Spinal cord (tissue), 10 donors: ENCODE measurements at places on chromosomes 13 and 19. TPM values are rescaled to one million over a fixed set of nuclear protein-coding genes. Genes with fewer than 3 reads are reported as not detected.

DACH1 gene
- total RNA-seq: 9.9 TPM

PLVAP gene
- total RNA-seq: 22.3 TPM

KLK8 gene
- total RNA-seq: 1.4 TPM

ZNF723 gene
- total RNA-seq: not detected

TOMM40 gene
- 34.5 TPM for total RNA-seq

LILRA6 gene
- total RNA-seq: 0.33 TPM

GRCh38 chr19:18713550-18714117, 30.2 kb downstream of the CRTC1 start:
- no peak for DNase-seq

GRCh38 chr13:23722726-23723453, 152.7 kb downstream of the TNFRSF19 start:
- DNase-seq: no peak

- peak; percentile 33 for DNase-seq
Observed at GRCh38 chr13:106918557-106918860, 350.6 kb upstream of the ARGLU1 start.

DNA sequence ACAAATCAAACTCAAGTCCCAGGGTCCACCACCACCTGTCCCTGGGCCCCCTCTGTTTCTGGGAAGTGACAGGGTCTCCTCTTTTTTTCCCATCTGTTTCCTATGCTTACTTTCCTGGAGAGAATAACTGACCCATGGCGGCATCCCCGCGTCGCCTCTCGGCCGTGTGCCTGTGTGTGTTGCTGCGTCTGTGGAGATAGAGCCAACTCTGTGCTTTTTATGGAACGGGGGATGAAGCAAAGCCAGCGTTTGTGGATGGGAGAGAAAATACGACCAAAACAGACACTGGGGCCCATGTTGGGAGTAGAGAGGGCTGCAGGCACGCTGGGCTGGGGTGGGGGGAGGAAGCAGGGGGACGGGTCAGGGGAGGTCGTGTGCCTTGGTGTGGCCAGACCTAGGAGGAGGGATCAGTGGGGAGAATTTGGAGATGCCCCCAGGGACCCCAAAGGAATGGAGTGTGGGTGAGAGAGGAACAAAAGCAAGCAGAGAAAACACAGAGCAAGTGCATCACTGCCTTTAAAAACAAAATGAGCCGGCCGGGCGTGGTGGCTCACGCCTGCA, 16.6 kb downstream of the PLK5 start:
- DNase-seq: no peak

DNA sequence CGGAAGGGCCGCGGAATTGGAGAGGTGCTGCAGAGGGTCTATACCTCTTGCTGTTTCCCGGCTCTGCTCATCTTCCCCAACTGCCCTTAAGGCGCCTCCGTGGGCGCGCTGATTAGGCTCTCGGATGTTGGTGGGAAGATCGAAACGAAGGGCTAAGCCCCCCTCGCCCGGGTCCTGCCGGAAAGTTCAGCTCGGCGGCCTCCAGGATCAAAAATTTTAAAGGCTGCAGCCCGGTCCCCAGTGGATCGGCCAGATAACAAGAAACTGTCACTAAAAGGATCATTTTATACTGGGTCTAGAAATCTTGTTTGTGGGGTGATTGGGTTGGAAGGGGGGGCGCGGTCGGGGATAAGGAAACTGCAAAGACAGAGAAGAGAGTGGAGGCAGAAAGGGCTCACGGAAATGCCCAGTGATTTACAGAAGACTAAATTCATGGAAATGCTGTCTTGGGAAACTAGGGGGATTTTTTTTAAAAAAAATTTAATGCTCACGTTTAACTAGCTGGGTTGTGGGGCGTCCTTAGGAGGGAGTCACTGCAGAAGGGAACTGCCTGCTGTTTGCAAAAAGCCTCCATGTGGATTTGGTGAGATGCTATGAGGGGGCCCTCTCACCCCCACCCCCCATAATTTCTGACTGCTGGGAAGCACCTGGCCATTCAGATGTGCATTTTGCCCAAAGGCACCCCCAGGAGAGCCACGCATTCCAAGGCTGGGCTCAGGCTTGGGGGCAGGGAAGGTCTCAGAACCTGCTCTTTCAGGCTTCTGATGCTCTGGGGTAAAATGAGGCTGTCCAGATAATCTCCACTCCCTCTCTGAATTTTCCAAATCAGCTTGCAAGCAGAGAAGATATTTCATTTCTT, 7.7 kb downstream of the CDX2 start:
- no peak for DNase-seq

DNA sequence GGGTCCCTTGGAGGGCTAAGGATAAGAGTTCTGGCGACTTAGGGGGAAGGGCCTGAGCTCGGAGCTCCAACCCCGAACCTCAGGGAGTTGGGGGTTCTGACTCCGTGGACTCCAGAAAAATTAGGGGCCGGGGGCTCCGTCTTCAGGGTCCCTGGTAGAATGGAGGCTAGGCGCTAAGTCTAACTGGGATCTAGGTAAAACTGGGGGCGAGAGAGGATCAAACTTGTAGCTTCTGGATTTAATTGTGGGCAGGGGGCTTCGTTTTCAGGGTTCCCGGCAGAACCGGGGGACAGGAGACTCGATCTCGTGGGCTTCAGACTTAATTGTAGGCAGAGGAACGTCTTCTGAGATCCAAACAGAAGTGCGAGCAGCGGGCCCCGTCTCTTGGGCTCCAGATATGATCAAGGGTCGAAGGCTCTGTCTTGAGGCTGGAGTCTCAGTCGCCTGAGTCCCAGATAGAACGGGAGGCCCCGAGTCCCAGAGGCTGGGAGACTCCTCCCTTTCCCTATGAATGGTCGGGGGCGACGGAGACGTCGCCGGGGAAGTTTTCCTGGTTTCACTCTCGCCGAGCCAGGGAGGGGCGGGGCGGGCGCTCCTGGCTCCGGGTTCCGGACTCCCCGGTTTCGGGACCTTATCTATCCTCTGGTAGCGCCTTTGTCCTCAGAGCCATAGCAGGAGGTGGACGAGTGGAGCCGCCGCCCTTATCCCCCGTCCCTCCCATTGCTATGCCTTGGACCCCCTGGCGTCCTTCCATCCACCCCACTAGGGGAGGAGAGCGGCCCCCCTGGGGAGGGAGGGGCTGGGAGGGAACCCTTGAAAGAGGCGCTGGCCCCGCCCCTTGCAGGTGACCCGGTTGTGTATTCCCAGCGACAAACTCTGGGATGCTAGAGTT, 1.3 kb downstream of the NECTIN2 start:
- DNase-seq: no peak

- DNase-seq: no peak
Observed at GRCh38 chr13:91785431-91786119, 387.2 kb downstream of the GPC5 start.

GRCh38 chr19:44648631-44649251, 5.0 kb downstream of the PVR start:
- DNase-seq: no peak

DNA sequence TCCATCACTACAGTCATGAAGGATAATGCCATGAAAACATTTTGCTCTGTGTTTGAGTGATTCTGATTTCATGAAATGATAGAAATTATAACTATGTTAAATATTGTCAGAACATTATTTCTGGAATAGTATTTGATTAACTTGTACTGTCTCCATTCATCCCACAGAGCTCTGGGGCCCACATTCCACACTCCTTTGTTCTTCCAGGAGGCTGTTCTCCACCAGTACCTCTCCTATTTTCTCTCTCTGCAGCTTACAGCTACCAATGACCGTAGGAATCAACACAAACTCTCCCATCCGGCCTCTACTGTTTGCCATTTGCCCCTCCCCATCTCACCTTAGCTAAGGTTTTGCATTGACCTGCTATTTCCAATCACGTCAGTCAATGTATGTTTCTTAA, 240.9 kb downstream of the LMO7 start:
- DNase-seq: no peak

DNA sequence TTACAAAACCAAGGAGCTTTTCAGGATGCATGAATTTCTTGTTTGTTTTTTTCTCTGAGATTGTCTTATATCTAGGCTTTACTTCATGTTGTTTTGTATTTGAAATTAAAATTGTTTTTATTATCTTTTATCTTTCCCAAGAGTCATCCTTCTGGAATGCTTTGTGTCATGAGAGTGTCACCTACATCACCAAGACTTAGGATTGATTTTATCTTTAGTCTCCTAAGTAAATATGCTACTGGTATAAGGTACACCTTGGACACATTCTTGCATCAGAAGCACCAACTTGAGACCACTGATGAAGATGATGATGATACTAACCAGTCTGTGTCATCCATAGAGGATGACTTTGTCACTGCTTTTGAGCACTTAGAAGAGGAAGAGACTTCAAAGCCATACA, 26.4 kb downstream of the AKAP11 start:
- no peak for DNase-seq

DNA sequence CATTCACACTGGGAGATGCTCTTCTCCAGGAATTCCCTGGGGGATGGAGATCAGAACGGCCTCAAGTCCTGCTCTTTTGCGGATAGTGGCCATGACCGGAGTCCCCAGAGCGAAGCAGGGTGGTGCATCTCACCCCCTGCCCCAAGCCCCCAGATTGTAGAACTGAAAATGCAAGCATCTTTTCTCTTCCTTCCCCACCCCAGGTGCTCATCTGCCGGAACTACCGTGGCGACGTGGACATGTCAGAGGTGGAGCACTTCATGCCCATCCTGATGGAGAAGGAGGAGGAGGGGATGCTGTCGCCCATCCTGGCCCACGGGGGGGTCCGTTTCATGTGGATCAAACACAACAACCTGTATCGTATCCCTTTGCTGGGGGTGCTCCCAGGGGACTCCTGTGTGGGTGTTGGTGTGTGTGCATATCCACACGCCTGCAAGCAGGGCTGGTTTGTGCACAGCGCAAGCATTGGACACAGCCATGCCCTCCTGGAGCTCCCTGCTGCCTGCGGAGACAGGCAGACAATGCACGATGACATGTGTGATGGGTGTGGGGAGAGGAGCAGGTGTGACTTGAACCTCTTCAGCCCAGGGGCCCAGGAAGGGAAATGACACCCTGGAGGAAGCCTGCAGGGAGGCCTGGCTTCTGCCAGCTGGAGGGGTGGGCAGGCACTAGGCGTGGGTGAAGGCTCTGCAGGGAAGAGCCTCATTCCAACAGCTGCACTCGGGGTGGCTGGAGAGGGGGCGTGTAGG, 5.7 kb downstream of the AP1M1 start:
- DNase-seq: no peak

DNA sequence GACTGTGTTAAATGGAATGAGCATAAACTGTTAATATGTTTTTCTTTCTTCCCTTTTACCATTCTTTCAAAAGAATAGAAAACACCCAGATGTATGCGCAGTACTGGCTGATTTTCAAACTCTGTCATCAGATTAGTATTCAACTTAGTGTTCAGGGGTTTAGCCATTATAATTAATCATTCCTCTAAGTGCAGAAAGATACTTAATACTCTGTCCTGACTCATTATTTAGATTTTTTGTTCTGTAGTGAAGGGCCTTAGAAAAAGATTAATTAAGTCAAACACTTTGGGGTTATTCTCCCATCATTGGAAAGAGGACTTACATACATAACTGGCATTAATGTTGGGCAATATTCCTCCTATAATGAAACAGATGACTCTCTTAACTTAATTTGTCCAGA, 1316.7 kb upstream of the SLC10A2 start:
- no peak for DNase-seq

GRCh38 chr19:2578391-2578890, 102.5 kb downstream of the GADD45B start:
- no peak for DNase-seq

DNA sequence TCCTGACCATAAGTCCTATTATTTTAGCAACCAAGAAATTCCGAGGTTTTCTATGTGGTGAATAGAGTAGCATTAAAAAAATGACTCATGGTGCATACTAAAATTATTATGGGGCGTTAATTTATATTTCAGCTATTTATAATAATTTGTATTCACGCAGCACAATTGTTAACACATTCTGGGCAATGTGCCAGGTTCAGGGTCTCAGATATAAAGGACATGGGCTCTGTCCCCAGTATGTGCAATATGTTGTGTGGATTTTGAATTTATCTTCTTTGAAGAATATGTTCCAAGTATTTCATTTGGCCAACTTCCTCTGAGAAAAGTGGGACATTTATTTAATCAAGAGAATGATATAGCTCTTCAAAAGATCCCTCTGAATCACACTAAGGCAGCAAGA, 1434.7 kb upstream of the PRR20A start:
- DNase-seq: peak; percentile 72

- no peak for DNase-seq
Observed at GRCh38 chr13:50070186-50070585, 54.9 kb downstream of the KCNRG start.

- DNase-seq: no peak
Observed at GRCh38 chr13:113172419-113172926, 14.0 kb downstream of the PROZ start.

GRCh38 chr19:5030822-5031221, 61.9 kb downstream of the KDM4B start:
- DNase-seq: no peak

DNA sequence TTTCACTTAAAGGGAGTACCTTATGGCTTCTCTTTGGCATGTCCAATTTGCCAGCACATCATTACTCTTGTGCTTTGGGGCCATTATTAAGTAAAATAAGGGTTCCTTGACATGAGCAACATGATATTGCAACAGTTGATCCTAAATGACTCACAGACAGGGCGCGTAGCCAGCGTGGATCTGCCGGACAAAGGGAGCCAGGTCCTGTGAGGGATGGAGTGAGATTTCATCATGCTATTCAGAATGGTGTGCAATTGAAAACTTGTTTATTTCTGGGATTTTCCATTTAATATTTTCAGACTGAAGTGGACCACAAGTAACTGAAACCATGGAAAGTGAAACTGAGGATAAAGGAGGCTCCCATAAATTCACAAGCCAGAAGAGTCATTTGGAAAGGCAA, 48.6 kb upstream of the WASF3 start:
- DNase-seq: no peak

GRCh38 chr13:28373810-28374209, 121.1 kb downstream of the FLT1 start:
- DNase-seq: no peak

DNA sequence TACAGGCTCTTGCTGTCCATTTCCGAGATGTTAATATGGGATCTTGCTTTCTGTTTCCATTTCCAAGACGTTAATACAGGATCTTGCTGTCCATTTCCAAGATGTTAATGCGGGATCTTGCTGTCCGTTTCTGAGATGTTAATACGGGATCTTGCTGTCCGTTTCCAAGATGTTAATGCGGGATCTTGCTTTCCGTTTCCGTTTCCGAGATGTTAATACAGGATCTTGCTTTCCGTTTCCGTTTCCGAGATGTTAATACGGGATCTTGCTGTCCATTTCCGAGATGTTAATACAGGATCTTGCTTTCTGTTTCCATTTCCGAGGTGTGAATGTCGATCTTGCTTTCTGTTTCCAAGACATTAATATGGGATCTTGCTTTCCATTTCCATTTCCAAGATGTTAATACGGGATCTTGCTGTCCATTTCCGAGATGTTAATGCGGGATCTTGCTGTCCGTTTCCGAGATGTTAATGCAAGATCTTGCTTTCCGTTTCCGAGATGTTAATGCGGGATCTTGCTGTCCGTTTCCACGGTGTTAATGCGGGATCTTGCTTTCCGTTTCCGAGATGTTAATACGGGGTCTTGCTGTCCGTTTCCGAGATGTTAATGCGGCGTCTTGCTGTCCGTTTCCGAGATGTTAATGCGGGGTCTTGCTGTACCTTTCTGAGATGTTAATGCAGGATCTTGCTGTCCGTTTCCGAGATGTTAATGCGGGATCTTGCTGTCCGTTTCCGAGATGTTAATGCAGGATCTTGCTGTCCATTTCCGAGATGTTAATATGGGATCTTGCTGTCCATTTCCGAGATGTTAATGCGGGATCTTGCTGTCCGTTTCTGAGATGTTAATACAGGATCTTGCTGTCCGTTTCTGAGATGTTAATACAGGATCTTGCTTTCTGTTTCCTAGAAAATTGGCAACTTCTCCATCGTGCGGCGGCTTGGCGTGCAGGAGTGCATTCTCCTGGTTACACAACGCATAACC, 38.3 kb downstream of the PEX11G start:
- peak; percentile 40 for DNase-seq
